A549 treated with dexamethasone at 1 μM for 4 hours (cell line): ENCODE measurements at places on chromosomes 5 and 9. TPM values are rescaled to one million over a fixed set of nuclear protein-coding genes. Genes with fewer than 3 reads are reported as not detected.

Gene HTR4
- not detected in 5 replicates for total RNA-seq

Gene OBP2B
- total RNA-seq, result not detected in 5 replicates

Gene PCDHGB7
- 0.02 to 0.11 TPM (median 0.07 TPM) in 5 replicates for total RNA-seq

Gene CDH9
- not detected in 5 replicates for total RNA-seq

Gene ZDHHC11B
- 0.87 to 1.4 TPM (median 1.3 TPM) in 5 replicates for total RNA-seq

Gene CER1
- not detected in 5 replicates for total RNA-seq

Gene GABRA6
- total RNA-seq, result not detected in 5 replicates

Gene CXCL14
- total RNA-seq, result 0.18 to 0.37 TPM (median 0.33 TPM) in 5 replicates

Gene CCNI2
- 0.06 to 0.12 TPM (median 0.08 TPM) in 5 replicates for total RNA-seq

Gene IFNA21
- not detected in 5 replicates for total RNA-seq

Gene TSPAN17
- 52.6 to 66.4 TPM (median 64.8 TPM) in 5 replicates for total RNA-seq

Gene ARL14EPL
- 0.06 to 0.22 TPM (median 0.15 TPM) in 5 replicates for total RNA-seq

Gene ACSL6
- 0.08 to 0.60 TPM (median 0.15 TPM) in 5 replicates for total RNA-seq

Gene PCDHB9
- 0.02 to 0.07 TPM in 2 of 5 replicates, not detected in the others for total RNA-seq

Gene NTRK2
- total RNA-seq, result 0.01 to 0.04 TPM (median 0.03 TPM) in 4 of 5 replicates, not detected in the other
